ENCODE measurements at places on chromosomes 3 and 15.

GRCh38 chr3:12076031-12076430, 71.8 kb downstream of the SYN2 start:
- no peak for DNase-seq

DNA sequence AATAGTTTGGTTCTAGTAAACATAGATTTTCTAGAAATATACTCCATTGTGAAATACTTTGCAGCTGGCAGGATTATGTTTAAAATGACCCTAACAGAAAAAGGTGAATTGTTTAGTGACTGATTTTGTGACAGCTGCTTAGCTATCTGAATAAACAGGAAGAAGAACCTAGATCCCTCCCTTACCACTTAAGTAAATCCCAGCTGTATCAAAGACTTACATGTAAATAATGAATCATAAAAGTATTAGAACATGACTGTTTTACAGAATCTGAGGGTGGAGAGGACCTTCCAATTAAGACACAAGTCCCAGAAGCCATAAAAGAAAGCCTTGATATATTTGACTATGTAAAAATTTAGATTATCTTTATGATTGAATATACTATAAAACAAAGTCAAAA, 15.9 kb downstream of the SLC49A4 start:
- no peak for DNase-seq

GRCh38 chr3:122033023-122033422, 11.0 kb upstream of the ILDR1 start:
- DNase-seq, result no peak

DNA sequence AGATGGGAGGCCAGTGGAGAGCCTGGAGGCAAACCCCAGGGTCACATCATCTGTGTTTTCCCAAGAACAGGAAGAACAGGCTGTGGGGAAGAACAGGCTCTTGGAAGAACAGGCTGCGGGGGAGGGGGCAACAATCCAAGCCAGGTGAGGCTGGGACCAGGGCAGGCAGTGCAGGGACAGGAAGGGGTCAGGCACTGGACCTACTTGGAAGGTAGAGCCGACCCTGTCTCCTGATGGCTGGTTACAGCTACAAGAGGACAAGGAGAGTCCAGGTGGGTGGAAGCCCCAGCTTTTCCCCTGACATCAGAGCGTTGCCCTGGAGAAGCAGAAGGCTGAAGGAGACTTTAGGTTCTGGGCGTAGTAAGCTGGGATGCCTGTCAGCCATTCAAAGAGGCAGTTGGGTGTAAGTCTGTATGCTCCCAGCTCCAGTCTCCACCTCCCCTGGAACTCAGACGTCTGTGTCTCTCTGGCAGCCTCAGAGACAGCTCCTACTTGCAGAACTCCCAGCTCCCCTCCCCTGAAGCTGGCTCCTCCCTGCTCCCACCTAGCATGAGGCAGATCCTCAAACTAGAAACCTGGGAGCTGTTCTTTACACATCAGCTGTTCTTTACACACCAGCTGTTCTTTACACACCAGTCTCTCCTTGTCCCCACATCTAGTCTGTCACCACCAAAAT, 130.9 kb downstream of the DNAJB8 start:
- DNase-seq, result no peak

DNA sequence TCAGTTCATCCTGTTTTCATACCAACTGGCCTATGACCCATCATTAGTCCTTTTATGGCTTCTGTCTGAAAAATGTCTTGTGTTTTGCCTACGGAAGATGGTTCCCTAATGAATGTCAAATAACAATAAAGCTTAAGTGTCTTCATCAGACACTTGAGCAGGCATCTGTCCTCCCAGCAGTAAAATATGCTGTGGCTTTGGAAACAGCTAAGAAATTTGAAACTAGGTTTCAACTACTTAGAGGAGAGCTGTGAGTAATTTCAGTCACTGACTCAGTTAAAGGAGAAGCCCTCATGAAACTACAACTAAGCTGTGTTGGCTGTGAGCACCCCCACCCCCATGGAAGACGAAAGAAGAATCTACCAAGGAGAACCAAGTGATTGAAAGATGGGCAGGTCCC, 409.4 kb upstream of the PPP2R3A start:
- no peak for DNase-seq

- no peak for DNase-seq
Measured at GRCh38 chr3:175039875-175040274, 180.7 kb downstream of the NAALADL2 start.

DNA sequence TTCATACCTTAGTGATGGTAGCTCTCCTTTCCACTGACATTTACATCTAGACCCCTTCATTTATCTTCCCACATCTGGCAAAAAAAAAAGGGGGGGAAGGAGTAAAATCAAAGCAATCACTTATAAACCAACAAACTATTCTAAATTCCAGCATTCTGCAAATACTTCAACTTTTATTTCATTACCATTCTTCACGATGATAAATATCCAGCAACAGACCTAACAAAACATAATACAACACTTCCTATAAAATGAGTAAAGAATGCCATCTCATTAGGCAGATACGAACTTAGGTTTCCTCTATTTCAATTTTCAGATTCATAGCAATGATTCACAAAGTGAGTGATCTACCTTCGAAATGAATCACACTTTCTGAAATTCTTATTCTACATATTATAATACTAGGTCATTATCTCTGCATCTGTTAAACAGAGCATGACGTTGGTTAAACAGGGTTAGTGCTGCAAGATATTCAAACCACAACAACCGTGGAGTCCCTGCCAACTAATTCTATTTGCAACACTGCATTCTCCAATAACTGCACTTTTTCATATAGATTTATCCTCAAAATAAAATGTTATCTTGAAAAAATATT, at the start of gene LRRFIP2:
LRRFIP2 (minus strand) TSS at position 51 of the 595 bp plus-strand sequence. CDS start 25,599 bp downstream, outside the sequence.
- DNase-seq, result no peak

DNA sequence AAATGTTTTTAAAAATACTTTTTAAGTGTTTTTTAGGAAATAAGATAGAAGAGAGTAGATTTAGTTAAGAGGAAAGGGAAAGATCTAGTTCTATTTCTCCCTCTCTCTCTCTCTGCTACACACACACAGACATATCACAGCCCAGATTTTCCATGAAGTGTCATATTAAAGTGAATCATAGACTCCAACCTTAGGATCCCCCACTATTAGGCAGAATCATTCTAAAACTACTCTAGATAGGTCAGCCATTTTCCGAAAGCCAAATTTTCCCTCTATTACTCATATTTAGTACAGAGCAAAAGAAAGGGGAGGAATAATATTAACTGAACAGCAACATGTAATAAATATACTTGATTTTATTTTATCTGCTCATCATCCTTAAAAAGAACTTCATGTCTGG, 45.1 kb upstream of the RSL24D1 start:
- no peak for DNase-seq

DNA sequence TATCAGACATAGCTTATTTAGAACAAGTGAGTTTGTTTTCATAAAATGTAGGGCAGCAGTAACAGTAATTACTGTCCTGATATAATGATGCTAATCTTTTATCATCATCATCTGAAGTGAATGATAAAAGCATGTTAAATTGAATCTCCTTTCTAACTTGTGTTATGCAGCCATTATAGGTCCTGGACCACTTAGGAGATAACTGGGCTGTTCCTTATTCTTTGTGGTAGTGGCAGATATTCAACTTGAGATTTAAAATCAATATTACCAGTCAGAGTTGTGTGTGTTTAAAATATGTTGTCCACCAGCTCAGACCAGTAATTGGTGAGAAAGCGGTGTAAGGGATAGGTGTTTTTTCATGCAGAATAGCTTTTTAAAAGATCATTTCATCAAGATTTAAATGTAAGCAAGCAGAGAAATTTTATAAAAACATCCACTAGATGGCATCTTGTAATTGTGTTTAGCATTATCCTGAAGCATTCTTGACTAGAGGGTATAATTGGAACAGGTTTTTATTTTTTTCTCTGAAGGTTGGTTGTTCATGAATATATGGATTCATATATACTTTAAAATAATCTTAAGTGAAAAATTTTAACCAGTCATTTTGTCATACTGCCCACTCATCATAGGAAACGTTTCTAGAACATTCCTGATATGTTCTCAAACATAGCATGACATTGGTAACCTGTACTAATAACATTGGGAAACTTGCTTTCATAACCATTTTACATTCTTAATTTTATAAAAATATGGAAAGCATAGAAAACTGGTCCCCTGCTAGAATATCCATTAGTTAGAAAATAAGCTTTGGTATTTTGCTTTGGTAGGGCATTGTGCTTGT, 153.9 kb downstream of the BBX start:
- DNase-seq, result peak; percentile 10

DNA sequence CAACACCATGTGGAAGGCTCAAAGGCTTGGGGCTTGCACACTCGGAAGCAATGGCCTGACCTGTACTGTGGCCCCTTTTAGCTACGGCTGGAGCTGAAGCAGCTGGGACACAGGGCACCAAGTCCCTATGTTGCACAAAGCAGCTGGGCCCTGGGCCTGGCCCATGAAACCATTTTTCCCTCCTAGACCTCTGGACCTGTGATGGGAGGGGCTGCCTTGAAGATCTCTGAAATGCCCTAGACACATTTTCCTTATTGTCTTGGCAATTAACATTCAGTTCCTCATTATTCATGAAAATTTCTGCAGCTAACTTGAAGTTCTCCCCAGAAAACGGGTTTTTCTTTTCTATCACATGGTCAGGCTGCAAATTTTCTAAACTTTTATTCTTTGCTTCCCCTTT, 85.6 kb upstream of the ALDH1A3 start:
- DNase-seq, result no peak
